Stimulated activated CD4-positive, alpha-beta T cell treated with anti-CD3 and anti-CD28 coated beads, Interleukin-4, amount 100 ng/mL, for 48 hours (primary cell): ENCODE measurements at places on chromosomes 5 and 9.

GRCh38 chr5:167104351-167104750, 1187.1 kb upstream of the WWC1 start:
- DNase-seq = no peak

GRCh38 chr9:1421436-1421835, 371.3 kb downstream of the DMRT2 start:
- no peak for DNase-seq

GRCh38 chr5:15703901-15704300, 203.9 kb downstream of the FBXL7 start:
- no peak for DNase-seq

DNA sequence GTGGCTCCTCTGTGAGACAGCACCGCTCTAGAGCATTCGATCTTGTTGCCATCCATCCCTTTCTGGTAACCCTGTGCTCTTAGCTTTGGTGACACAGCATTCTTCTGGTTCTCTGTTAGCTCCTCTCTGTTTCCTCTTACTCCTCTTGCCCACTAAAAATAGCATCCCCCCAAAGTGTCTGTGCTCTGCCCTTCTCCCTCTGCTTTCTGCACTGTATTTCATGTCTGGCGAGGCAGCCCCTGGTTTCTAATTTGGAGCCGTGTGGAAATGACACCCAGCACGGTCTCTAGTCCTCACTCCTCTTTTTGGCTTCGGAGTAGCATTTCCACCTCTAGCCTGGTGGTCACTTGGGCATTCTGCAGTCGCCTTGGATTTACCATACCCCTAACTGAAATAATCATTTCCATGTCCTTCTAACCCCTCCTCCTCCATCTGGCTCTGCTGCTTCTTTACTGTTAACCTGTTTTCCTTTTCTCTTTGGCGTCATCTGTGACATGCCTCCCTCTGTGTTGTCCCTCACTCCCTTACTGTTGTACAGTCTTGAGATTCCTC, 23.8 kb downstream of the NPR3 start:
- no peak for DNase-seq

DNA sequence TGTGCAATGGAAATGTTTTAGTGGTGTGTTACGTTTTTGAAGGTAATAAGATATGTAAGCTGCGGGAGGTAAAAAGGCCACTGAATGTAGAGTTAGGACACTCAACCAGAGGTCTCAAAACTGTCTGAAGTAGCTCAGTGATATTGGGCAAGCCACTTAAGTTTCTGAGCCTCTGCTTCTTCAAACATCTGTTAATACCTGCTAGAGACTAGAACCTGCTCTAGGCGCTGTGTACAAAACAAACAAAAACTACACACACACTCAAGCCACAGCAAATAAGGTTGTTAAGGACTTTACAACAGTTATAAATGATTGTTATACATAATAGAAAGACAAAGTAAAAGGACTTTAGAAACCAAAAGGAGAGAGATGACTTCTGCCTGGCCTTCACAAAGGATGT, 24.6 kb upstream of the FAM240B start:
- no peak for DNase-seq

GRCh38 chr5:169171515-169171914, 129.4 kb downstream of the SLIT3 start:
- DNase-seq = no peak

DNA sequence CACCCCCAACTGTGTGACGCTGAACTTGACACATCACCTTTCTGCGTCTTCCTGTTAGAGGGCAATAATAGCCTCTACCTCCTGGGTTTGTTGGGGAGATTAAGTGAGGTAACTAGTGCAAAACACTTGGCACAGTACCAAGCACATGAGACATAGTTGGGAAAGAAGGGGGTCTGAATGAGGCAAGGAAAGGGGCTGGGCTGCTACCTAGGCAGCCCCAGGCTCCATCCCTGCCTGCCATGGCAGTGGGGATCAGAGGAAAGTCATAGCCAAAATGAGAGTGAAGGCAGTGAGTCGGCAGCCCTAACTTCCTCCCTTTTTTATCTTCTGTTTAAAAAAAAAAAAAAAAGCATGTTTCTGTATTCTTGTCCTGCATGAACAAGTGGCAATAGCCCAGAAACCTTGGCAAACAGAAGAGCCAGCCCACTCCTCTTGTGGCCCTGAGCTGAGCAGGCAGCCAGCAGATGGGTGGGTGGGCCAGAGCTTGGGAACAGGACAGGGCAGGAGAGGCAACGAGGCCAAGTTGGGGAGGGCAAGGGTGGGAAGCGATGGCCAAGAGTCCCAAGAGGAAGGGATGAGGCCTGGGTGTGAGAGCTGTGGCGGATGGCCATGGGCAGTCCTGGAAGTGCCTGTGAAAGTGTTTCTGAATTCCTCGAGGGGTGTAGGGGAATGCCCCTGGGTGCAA, 11.4 kb downstream of the CAMK2A start:
- no peak for DNase-seq

DNA sequence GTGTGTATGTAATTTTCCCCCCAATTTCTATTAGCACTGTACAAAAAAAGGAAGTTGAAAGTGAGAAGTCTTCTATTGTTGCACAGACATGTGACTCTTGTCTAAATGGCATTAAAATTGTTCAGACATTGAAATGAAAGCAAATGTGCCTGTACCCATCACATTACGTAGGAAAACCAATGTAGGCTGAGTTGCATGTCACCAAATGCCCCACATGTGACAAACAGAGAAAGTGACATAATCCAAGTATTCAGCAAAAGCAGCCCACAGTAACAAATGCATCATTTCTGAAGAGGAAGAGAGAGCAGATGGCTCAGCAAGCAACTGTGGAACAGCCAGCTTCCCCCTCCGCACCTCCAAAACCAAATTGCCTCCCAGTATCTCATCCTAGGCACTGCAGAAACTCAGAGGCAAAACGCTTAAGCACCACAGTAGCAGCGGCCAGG, 161.5 kb upstream of the NR4A3 start:
- no peak for DNase-seq

DNA sequence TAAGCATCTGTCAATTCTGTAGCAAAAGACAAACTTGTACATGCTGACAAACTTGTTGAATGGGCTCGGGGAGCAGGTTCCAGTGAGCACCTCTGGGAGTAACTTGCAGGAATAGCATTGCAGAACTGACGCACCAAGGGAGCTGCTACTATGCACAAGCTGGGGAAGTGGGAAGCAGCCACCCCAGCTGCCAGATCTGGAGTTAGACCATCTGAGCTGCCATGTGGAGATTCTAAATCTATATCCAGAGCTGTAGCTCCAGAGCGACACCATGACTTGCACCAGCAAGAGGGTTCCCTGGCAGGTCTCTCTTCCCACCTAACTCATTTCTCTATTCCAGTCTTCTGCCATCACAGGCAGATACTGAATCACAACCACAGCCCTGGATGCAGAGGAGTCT, 346.0 kb upstream of the PANK3 start:
- DNase-seq = no peak

- DNase-seq = no peak
Measured at GRCh38 chr5:9415091-9415490, 130.8 kb downstream of the SEMA5A start.

GRCh38 chr5:144880513-144880912, 709.8 kb downstream of the KCTD16 start:
- no peak for DNase-seq

DNA sequence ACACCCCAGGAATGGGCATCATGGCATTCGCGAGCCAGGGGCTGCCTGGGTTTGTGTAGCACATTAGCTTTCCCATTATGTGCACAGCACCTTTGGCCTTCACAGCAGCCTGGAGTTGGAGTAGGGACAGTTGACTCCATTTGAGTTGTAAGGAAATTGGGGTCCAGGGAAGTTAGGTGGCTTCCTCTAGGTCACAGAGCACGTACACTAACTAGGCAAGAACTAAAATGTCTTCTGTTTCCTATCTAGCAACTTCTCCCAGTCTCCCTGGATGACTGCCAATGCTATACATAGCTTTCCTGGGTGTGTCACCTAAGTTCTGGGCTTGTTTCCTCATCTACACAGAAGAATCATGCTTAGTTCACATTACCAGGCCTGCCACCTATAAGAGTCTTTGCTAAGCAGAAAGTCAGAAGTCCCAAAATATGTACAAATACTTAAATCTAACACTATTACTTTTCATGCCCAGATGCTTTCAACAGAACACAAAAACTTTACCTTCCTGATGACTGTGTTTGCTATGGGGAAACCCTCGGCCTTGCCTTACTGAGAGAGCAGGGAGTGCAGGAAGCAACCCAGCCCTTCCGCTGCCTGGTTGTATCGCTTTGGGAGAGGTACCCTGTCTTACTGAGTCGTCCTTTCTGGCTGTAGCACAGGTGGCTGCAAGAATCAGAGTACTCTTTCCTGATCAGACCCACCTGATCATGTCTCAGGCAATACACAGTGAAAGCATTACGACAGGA, 12.0 kb downstream of the MACROH2A1 start:
- no peak for DNase-seq

DNA sequence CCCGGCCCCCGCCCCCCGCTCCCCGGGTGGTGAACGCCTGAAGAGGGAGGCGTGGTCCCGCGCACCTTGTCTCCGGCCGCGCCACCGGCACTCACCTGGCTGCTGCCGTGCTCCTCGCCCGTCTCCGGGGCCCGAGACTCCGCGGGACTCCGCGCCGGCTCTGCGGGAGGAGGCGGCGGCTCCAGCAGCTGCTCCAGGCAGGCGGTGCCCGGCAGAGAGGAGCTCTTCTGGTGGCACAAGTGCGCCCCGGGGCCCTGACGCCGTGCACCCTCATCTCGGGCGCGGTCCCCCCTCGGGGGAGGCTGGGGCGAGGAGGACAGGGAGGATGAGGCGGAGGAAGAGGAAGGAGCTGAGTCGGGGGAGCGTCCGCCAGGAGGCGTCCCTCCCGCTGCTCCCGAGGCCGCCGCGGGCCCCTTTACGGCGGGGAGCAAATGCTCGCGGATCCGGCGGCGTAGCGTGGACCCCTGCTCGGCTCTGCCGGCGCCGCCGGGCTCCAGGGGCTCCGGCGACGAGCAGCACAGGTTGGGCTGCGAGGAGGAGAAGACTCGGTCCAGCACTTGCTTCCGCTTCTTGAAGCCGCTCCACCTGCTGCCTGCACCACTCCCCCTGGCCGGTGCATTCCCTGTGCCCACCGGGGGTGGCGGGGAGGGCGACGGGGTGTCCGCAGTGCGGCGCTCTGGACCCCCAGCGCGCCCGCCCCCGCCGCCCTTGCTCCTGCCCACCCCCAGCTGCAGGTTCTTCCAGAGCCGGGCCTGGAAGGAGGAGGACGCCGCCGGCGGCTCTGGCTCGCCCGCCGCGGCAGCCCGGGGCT, 928 bp downstream of the MCTP1 start:
- DNase-seq = no peak

- DNase-seq = no peak
Measured at GRCh38 chr9:88538311-88539085, 3.5 kb downstream of the NXNL2 start.

- no peak for DNase-seq
Measured at GRCh38 chr5:136075466-136075891, 46.7 kb downstream of the TGFBI start.

- DNase-seq = no peak
Measured at GRCh38 chr5:138659121-138659520, 83.9 kb upstream of the HSPA9 start.

- no peak for DNase-seq
Measured at GRCh38 chr9:131420980-131421624, 27.2 kb downstream of the PRRC2B start.

GRCh38 chr9:19517202-19517942, 108.6 kb downstream of the ACER2 start:
- no peak for DNase-seq
